ENCODE measurements at places on chromosomes 7 and 10. TPM values are rescaled to one million over a fixed set of nuclear protein-coding genes. Genes with fewer than 3 reads are reported as not detected.
A peak's percentile ranks its signal among the peaks of the same experiment; 100 is the strongest.

C10orf88 gene
- total RNA-seq, result 7.6 TPM

ZNF679 gene
- not detected for total RNA-seq

MMP21 gene
- total RNA-seq, result 0.13 TPM

HOXA10 gene
- total RNA-seq, result 16.3 TPM

FAM171A1 gene
- total RNA-seq, result 53.0 TPM

BLNK gene
- 38.8 TPM for total RNA-seq

CCDC3 gene
- 33.5 TPM for total RNA-seq

SLC26A4 gene
- total RNA-seq, result 2.5 TPM

PIP gene
- 0.47 TPM for total RNA-seq

GATAD1 gene
- total RNA-seq, result 35.8 TPM

CDH23 gene
- total RNA-seq, result 6.4 TPM

HABP2 gene
- total RNA-seq, result 25.6 TPM

STK31 gene
- total RNA-seq, result 0.44 TPM

TNRC18 gene
- total RNA-seq, result 125 TPM

ABCB4 gene
- total RNA-seq, result 2.0 TPM

GDF2 gene
- total RNA-seq, result not detected

- no peak for DNase-seq
Observed at GRCh38 chr10:60849740-60850139, 71.5 kb downstream of the CDK1 start.

- no peak for DNase-seq
Observed at GRCh38 chr10:80468806-80469421, 14.8 kb downstream of the TSPAN14 start.

DNA sequence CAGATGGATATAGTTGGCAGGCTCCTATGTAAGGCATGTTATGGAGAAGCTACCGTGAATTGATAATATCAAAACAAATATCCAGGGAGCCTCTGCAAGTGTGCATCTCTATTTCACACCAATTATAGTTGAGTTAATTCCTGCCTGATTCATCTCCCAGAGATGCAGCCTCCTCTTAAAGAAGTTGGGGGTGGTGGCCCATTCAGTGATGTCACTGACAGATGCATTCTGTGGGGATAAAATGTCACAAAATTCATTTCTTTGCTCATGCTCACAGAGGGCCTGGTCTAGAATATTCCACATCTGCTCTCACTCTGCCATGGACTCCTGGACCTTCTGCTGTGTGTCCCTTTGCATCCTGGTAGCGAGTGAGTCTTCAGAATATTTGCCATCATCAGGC, 189.1 kb upstream of the PRSS1 start:
- DNase-seq, result no peak

- DNase-seq, result no peak
Observed at GRCh38 chr7:141954334-141954733, 7.6 kb upstream of the CLEC5A start.

- DNase-seq, result peak; percentile 35
Observed at GRCh38 chr10:91251430-91252056, 31.1 kb downstream of the PCGF5 start.

- DNase-seq, result no peak
Observed at GRCh38 chr7:115449689-115450088, 527.8 kb downstream of the MDFIC start.

DNA sequence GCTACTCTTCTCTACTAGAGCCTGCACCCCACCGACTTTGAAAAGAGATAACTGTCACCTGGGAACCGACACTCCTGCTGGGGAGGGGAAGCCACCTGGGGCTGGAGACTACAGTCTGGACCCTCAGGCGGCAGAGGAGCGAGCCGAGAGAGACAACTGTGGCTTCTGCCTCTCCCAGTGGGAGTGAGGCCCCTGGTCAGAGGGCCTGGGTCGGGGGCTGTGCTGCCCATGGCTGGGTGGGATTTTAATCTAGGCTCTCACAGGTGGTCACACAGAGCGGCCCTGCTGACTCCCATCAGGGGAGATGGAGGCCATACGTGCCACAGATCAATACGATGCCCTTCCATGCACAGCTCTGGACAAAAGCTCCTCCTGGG, 372.1 kb downstream of the DNAJB6 start:
- no peak for DNase-seq

DNA sequence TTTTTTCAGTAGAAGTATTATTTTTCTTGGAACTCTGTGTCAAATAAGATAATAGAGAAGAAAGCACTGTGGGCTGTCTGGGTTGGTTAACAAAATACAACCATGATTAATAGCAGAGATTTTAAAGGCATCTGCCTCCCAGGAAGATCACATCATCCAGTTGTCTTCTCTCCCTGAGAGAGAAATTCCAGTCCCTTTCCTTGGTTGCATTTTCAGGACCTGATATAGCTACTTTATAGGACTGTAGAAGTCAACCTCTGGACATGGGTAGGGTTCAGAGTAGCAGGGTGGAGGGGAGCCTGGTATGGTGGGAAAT, 309.9 kb upstream of the IGFBP3 start:
- DNase-seq, result no peak

DNA sequence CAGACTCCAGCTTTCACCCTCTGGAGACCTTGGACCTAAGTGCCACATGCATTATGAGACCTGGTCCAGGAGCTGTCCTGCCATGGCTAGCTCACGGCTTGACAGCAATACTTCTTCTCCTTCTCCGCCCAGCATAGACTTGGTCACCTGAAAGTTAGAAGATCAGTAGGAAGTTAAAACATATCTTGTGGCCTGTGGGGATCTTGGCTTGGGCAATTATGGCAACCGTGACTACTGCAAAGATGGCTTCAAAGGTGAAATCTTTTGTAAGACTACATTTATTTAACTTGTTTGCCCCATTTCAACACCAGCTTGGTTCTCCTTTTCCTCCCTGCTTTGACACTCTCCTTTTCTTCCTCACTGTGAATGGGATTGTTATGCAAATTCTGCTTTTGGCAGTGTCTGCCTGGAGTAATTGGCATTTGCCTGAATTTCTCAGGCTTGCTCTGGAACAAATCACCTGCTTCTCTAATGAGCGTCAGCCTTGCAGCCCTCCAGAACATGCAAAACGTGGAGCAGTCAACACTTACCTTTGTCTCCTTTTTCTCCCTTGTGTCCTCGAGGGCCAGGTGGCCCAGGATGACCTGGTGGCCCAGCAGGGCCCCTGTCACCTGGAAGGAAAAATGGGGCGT, 53.4 kb downstream of the COL17A1 start:
- DNase-seq, result no peak

- no peak for DNase-seq
Observed at GRCh38 chr10:103479135-103479534, at the start of gene CALHM3. Gene CALHM3 (minus strand): TSS chr10:103479240. CDS start chr10:103479032, 208 bp downstream.

DNA sequence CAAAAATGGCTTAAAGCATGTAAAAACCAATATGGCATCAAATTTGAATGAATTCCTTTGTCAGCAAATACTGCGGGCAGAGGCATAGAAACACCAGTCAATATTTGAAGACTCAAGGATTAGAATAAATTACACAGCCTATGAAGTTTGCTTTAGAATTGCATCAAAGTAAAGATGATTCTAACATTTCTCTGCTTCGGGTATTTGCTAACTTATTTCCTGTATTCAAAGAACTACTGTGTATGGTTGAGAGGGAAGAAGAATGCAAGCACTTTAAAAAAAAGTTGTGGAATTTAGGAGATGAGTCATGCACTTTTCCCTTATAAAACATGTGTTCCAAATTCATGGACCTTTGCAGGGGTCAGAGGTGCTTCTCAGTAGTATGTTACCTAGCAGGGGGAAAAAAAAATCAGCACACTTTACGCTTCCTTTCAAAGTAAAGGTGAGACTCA, 90.1 kb downstream of the PIP4K2A start:
- peak; percentile 59 for DNase-seq

GRCh38 chr7:22216832-22217475, 140.0 kb downstream of the RAPGEF5 start:
- DNase-seq, result no peak

- DNase-seq, result no peak
Observed at GRCh38 chr10:46525177-46525823, 31.2 kb downstream of the GPRIN2 start.

- no peak for DNase-seq
Observed at GRCh38 chr7:151824373-151824933, 52.5 kb downstream of the PRKAG2 start.

DNA sequence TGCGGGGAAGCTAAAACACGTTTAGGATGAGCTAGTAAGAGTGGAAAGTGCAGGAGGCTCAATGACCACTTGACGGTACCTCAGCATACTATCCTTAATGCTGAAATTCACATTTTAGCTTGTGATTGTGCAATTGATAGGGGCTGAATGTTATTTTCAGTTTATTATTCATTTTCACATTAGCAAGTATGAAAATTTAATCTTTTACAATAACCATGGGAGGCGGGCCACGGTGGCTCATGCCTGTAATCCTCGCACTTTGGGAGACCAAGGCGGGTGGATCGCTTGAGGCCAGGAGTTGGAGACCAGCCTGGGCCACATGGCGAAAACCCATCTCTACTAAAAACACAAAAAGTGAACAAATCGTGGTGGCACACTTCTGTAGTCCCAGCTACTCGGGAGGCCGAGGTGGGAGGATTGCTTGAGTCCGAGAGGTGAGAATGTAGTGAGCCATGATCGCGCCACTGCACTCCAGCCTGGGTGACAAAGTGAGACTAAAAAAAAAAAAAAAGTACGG, 22.0 kb upstream of the ANLN start:
- DNase-seq, result no peak

GRCh38 chr10:11879387-11880094, 56.4 kb downstream of the PROSER2 start:
- no peak for DNase-seq

GRCh38 chr7:104529567-104529966, 201.2 kb downstream of the LHFPL3 start:
- DNase-seq, result no peak

GRCh38 chr10:4093438-4093837, 308.4 kb upstream of the KLF6 start:
- DNase-seq, result no peak

DNA sequence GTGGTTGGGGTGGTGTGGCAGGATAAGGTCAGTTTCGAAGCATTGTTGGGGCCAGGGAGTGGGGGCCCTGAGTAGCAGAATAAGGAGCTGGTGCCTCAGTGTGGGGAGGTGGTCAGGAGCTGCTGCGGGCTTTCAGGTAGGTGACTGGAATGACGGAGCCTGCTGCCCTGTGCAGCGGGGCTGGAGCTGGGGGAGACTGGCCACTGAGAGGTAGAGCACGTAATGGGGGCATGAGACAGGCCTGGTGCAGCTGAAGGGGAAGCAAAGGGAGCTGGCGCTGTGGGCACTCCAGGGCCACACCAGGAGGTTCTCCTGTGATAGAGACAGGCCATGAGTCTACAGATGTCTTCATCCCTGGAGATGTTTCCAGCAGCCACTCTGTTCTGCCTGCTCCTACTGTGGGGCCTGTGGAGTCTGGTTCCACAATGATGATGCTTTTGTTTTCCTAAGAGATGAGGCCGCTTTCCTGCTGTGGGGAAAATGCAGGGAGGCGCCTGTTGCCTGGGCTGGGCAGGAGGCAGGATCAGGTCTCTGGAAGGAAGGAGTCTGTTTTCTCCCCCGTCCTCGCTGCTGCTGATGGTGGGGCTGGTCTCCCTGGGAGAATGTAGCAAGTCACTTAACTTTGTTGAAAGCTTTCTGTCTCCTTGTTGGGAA, 31.1 kb downstream of the NUB1 start:
- DNase-seq, result peak; percentile 32

DNA sequence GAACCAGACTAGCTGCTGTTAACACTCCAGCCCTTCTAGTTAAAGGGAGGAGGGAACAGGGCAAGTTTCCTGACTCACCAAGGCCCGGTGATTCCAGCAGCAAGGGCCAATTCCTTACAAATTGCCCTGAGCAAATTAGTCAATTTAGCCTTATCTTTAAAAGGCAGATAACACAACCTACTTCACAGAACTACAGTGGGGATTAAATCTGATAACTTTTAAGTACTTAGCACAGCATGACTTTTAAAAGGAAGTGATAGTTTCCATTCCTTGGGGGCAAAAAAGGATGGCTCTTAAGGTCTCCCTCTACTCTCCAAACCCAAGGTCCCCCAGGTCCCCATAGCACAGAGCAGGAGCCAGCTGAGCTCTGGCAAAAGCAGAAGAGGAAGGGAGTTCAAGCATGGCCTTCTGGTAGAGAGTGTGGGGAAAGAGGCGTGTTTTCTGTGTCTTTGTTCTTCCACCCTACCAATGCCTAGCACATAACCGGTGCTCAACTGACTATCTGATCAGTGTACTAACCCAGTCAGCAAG, 4.0 kb downstream of the CDCA7L start:
- DNase-seq, result no peak

DNA sequence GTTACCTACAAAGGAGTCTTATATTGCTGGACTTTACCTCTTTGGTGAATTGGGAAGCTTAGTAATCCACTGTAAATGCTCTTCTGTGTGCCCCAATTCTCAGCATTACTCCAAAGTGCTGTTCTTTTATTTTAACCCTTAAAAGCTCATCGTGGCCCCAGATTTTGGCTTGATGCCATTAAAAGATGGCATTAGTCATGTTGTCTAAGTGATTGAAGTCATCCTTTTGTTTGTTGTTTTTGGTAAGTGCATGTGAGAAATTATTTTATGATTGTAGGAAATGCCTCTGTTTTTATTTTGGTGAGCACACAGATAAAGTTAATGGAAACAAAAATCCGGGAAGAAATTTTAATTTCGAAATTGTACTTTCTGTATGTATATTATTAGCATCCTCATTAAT, 82.5 kb upstream of the GATA3 start:
- DNase-seq, result no peak

GRCh38 chr10:119395280-119396007, 147.1 kb downstream of the RGS10 start:
- no peak for DNase-seq

All from kidney (tissue), 22 donors.